ENCODE measurements at places on chromosomes 5 and 9.

DNA sequence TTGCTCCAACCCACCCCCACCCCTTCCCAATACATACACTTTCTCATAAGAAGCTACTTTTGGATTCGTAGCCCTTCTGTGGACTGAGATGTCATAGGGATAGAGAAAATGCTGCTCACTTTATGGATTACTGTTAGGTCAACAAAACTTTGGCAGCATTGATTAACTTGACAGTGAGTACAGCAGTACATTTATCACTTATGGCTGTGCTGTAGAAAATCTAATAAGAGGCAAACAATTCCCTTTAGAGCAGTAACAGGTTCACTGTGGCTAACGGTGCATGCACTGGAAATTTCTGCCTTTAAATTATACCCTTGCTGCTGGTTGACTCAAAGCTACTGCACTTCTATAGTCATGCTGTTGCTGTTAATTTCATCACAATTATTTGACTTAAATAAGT lies 59.2 kb downstream of the PPIC start:
- no peak for DNase-seq

DNA sequence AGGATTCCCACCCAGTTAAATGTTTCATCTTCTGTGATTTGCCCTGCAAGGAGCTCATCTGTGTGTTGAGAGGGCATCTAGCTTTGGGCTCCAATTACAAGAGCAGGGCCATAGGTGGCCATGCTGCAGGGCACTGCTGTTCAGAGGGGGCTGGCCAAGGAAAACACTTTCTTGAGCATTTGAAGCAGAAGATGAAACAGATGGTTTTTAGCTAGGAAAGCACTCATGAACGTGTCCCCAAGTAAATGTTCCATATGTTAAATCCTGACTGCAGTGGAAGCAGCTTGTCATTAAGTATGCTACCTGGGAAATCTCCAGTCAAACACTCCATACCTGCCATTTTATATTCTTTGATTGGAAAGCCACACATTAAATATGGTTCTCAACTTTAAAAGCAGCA lies 176.6 kb downstream of the FBXL7 start:
- no peak for DNase-seq

- no peak for DNase-seq
Measured at GRCh38 chr9:18359335-18359734, 114.6 kb upstream of the ADAMTSL1 start.

DNA sequence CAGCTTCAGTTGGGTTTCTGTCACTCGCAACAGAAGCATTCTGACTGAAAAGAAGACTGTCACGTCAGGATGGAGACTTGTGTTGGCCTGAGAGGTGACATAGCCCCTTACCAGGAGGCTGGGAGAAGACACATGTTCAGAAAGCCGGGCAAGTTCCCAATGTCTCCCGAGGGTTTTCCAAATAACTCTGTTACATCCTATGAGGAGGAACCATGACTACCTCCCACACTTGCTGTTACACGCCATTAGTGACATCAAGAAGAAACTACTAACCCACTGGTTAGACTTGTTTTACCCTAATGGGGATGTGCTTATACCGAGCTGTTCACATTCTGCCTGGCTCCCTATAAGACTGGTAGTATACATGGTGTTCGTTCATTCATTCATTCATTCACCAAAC lies 33.3 kb downstream of the SH3PXD2B start:
- DNase-seq: no peak

DNA sequence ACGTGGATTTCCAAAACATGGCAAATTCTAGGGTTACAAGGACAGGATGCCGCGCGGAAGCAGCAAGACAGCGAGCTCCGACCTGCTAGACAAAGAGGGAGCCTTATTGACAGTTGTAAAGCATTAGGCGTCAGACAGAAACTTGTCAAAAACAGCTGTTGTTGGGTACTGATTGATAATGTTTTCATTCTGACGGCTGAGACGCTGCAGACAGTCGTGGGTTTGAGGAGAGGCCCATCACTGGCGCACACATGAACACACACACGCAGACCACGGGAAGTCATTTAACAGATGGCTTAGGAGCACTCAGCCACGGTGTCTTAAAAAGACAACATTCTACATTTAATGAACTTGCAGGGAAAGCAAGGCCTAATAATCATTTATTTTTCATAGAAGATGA lies 324.0 kb downstream of the NDUFS4 start:
- no peak for DNase-seq

DNA sequence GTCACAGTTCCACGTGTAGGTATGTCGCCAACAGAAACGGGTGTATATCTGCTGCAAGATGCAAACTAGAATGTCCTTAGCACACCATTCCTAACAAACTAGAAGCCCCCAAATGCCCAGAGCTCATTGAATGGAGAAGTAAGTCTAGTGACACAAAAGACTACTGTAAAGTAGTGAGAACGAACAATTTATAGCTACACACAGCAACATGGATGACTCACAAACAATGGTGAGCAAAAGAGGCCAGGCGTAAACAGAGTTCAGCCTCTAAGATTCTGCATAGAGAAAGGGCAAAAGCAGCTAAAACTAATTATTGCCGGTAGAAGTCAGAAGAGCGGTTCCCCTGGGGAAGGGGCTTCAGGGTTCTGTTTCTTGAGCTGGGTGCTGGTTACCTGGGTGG lies 74.7 kb downstream of the AMBP start:
- no peak for DNase-seq

DNA sequence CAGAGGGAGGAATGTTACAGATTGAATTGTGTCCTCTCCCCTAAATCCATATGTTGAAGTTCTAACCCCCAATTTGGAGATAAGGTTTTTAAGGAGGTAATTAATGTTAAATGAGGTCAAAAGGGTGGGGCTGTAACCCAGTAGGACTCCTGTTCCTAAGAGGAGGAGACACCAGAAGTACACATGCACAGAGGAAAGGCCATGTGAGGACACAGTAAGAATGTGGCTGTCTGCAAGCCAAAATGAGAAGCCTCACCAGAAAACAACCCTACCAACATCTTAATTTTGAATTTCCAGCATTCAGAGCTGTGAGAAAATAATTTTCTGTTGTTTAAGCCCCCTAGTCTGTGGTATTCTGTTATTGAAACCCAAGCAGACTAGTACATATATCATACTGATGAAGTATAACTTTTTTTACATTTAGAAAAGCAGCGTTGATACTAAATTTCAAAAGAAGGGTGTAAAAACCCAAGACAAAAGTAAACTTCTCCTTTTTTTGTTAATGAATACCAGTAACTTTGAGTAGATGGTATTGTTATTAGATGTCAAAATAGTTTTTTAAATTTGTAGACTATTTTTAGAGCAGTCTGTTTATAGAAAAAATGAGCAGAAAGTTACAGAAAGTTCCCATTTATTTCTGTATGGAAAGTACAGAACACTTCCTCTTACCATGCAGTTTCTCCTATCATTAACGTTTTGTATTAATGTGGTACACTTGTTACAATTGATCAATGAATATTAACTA lies 25.1 kb downstream of the RNF180 start:
- no peak for DNase-seq

- no peak for DNase-seq
Measured at GRCh38 chr9:24189986-24190385, 355.7 kb downstream of the IZUMO3 start.

DNA sequence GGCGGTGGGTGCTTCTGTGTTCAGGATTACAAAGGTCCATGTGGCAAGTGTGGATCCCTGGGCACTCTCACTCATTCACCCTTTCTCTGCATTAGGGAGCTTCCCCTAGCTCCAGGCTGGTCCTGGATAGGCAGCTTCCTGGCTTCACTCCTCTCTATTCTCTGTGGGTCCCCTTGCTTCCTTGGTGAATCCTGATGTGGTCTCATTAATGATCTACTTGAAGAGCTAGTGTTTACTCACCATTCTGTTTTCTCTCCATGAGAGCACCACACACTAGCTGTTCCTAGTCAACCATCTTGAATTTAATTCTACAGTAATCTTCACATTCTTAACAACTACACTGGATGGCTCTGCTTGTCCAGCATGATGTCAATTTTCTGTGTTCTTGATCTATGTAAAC lies 90.0 kb upstream of the PLPPR1 start:
- no peak for DNase-seq

GRCh38 chr9:130154816-130155215 lies 17.4 kb upstream of the NCS1 start:
- DNase-seq: no peak

GRCh38 chr9:129412814-129413536 lies 207.9 kb downstream of the C9orf50 start:
- DNase-seq: no peak

DNA sequence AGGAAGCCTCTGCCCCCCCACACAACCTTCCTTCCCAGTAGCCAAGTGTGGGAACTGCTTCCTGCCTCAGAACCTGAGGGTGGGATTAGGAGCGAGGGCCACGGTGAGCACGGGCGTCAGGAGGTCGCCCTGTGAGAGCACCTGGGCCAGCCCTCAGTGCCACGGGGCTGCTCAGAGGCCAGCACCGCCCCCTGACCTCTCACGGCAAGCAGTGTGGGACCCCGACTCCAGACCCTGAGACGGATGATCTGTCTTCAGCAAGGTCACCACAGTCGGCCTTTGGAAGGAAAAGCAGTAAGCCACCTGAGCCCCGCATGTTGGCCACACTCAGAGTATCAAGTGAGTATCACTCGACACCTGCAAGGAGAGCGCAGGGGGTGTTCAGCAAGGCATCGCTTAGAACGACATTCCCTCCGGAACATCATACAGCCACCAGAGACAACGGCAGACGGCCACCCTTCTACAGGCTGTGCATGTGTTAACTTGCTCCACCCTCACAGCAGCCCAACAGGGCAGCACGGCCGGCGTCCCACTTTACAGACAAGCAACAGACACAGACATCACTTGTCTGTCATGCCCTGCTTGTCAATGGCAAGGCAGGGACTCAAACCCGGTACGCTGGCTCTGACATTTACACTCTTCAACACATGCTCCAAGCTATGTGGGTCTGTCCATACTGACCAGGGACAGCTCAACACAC lies 50.2 kb downstream of the IPPK start:
- DNase-seq: no peak

- DNase-seq: no peak
Measured at GRCh38 chr5:68261169-68261568, 45.6 kb downstream of the PIK3R1 start.

DNA sequence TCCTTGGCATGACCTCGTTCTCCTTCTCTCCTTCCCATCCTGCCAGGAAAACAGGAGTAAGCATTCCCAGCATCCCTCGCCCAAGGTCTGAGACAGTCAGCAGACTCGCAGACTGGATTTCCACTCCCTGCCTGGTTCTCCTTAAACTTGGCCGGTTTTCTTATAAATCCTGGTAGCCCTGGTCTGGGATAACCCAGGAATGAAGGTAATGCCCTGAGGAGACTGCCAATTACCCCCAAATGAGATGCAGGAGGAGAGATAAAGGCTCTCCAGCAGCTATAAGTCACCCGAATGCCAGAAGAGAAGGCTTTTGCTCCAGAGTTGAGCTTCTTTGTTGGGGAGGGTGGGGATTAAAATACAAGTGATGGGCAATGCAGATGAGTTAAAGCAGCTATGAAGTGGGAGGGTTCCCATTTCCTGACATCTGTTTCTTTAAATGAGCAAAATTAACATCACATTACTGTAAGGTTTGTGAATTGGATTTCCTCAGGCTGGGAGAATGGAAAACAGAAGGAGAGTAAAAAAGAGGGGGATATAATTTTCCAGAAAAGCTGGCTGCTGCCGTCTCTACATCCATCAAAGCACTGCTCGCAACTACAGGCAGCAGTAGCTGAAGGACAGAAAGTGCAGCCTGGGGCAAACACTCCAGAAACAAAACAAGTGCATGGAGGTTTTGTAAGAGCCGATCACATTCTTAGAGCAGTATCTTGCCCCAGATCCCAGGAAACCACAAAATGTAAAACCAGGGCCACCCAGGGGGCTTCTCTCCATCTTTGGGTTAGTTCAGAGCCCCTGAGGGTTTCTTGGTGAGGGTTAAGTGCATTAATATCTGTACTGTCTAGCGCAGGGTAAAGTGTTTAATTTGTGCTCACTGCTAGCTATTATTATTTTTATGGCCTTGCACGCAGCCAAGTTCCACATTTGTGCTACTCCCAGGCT lies 177.6 kb upstream of the PANK3 start:
- no peak for DNase-seq

DNA sequence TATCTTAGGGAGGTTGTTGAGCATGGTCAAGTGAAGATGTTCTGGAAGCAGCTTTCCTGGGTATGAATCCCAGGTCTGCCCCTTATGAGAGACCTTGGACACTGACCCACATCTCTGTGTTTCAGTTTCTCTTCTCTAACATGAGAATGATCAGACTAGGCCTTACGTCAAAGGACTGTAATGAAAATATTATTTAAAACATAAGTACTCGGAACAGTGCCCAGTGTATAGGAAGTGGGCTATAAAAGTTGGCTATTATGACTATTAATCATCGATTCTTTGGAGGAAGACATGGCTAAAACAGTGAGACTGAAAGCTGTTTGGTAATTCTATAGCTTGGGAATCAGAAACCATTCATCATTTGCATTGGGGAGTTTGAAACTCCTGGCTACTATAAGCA lies 65.3 kb upstream of the MYO10 start:
- DNase-seq: no peak

DNA sequence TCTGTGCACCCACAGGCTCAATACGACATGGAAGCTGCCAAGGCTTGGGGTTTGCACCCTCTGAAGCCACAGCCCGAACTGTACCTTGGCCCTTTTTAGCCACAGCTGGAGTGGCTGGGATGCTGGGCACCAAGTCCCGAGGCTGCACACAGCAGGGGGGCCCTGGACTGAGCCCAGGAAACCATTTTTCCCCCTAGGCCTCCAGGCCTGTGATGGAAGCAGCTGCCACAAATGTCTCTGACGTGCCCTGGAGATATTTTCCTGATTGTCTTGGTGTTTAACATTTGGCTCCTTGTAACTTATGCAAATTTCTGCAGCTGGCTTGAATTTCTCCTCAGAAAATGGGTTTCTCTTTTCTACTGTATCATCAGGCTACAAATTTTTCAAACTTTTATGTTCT lies 82.3 kb upstream of the LPAR1 start:
- DNase-seq: no peak

DNA sequence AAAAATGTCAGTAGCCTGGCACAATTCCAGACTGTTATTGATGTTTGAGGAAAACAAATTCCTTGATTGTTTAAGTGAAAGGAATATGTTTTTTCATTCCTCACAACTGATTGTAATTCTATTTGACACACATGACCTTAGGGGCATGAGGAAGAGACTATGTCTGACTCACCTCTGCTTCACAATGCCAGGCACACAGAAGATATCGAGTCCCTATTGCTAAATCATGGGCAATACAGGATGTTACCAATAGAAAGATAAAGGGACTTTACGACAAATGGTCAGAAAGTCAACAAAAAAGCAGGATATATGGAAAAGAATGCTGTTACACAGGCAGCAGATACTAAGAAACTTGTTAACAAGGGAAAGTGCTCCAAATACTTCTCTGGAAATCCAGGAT lies 1903.5 kb downstream of the EFNA5 start:
- no peak for DNase-seq

DNA sequence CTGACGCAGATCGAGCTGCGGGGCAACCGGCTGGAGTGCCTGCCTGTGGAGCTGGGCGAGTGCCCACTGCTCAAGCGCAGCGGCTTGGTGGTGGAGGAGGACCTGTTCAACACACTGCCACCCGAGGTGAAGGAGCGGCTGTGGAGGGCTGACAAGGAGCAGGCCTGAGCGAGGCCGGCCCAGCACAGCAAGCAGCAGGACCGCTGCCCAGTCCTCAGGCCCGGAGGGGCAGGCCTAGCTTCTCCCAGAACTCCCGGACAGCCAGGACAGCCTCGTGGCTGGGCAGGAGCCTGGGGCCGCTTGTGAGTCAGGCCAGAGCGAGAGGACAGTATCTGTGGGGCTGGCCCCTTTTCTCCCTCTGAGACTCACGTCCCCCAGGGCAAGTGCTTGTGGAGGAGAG lies 4.6 kb upstream of the PHYHD1 start:
- no peak for DNase-seq

GRCh38 chr5:174222891-174223290 lies 177.4 kb downstream of the NSG2 start:
- no peak for DNase-seq

GRCh38 chr5:73606206-73606753 lies 19.7 kb upstream of the ARHGEF28 start:
- no peak for DNase-seq

Data from stimulated activated CD8-positive, alpha-beta memory T cell treated with anti-CD3 and anti-CD28 coated beads, Interleukin-4, amount 100 ng/mL, for 4 hours (primary cell).